ENCODE measurements at places on chromosomes 6 and 20. TPM values are rescaled to one million over a fixed set of nuclear protein-coding genes. Genes with fewer than 3 reads are reported as not detected.

Gene R3HDML
- total RNA-seq, result not detected

Gene RIPPLY2
- 0.88 TPM for total RNA-seq

Gene MICB
- total RNA-seq, result 8.1 TPM

Gene UFL1
- total RNA-seq, result 18.8 TPM

Gene SFT2D1
- 43.0 TPM for total RNA-seq

Gene SRSF12
- total RNA-seq, result 17.7 TPM

Gene LTB
- total RNA-seq, result not detected

Gene SPACA1
- total RNA-seq, result not detected

Gene ZSCAN16
- total RNA-seq, result 3.9 TPM
